Activated T-helper 1 cell treated with anti-CD3 and anti-CD28 coated beads, Interleukin-12 subunit alpha, Interleukin-12 subunit beta, Interleukin-2, Interleukin-4 antibody, amounts not matched to agents 30 ng/mL and 10 ng/mL and 1 ng/mL, durations not matched to agents 14 hours and 24 hours and 36 hours (primary cell): ENCODE measurements at places on chromosomes 5 and 9. TPM values are rescaled to one million over a fixed set of nuclear protein-coding genes. Genes with fewer than 3 reads are reported as not detected.

DNA sequence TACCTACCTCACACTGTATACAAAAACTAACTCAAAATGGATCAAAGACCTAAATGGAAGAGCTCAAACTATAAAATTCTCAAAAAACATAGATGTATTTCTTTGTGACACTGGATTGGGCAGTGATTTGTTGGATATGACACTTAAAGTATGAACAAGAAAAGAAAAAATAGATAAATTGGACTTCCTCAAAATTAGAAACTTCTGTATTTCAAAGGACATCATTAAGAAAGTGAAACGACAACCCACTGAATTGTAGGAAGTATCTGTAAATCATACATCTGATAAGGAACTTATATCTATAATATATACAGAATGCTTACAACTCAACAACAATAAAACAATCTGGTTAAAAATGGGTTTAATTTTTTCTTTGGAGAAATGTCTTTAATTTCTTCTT lies 96.7 kb downstream of the NRG2 start:
- H3K27ac ChIP-seq: no peak overlapping the region
- no peak for DNase-seq
- no peaks in the 10 kb centered on the region for H3K36me3 ChIP-seq
- H3K4me3 ChIP-seq: no peak overlapping the region

DNA sequence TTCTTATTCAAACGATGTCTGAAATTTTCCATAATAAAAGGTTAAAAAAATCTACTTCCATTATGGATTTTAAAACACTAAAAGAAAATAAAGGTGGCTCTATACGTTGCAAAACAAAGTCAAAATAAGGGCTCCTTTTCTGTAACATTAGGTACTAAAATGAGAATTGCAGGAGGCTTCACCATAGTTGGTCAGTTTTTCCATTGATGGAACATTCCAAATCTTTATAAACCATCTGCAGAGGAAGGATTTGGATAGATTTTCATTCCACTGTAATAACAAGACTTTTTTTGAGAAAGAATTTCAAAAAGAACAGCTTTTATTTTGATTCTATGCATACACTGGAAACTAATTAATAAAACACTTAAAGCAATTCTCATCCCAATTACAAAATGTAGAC lies 145.6 kb downstream of the LURAP1L start:
- no peak for DNase-seq
- H3K4me3 ChIP-seq: no peak overlapping the region

- no peak within 1 kb of the TSS for H3K4me3 ChIP-seq
- no peaks in the 10 kb centered on the region for H3K36me3 ChIP-seq
- no peak within 1 kb of the TSS for H3K27ac ChIP-seq
- H3K27me3 ChIP-seq: peaks cover 48% of the 10 kb centered on the region
- H3K4me1 ChIP-seq: peaks cover 5% of the 10 kb centered on the region
These were observed at the start of gene FRRS1L for GRCh38 chr9:109166771-109167601. FRRS1L (minus strand) TSS chr9:109167249; CDS start chr9:109167138, 111 bp downstream.

DNA sequence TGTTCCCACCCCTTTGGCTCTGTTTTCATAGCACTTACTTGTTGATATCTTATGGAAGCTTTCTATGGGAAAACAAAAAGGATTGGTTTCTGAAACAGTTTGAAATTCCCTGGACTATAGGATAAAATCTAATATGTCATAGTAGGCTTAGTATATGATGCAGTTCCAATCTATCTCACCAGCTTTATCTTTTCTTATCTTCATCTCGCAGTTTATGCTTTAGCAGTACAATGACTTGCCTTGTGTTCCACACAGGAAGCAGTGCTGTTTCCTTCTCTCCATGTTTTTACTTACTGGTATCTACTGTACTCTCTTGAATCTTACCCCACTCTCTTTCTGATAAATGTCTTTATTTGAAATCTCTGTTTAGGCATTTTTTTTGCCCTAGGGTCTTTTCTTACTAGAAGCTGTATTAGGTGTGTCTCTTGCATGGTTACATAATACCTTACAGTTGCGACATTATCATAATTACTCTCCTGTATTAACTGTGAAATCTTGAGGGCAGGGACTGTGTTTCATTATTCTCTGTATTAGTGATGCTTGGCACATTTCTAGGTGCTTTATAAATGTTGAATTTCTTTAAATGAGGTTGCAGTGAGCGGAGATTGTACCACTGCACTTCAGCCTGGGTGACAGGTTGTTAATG lies 76.3 kb downstream of the FOCAD start:
- no peaks in the 10 kb centered on the region for H3K4me1 ChIP-seq
- H3K27me3 ChIP-seq: no peaks in the 10 kb centered on the region
- H3K36me3 ChIP-seq: peaks cover 27% of the 10 kb centered on the region
- DNase-seq: no peak
- H3K4me3 ChIP-seq: no peak overlapping the region

GRCh38 chr9:133973791-133974630 lies 18.1 kb downstream of the VAV2 start:
- H3K4me1 ChIP-seq: no peaks in the 10 kb centered on the region
- no peak overlapping the region for H3K4me3 ChIP-seq
- H3K27ac ChIP-seq: no peak overlapping the region
- DNase-seq: no peak
- no peaks in the 10 kb centered on the region for H3K36me3 ChIP-seq
- peaks cover 2% of the 10 kb centered on the region for H3K27me3 ChIP-seq

- H3K27ac ChIP-seq: peak overlapping the region; percentile 43
- peak overlapping the region; percentile 2 for H3K4me3 ChIP-seq
- H3K27me3 ChIP-seq: no peaks in the 10 kb centered on the region
- H3K36me3 ChIP-seq: no peaks in the 10 kb centered on the region
- peaks cover 20% of the 10 kb centered on the region for H3K4me1 ChIP-seq
These were observed 23.8 kb upstream of the IQGAP2 start for GRCh38 chr5:76379316-76379715.

DNA sequence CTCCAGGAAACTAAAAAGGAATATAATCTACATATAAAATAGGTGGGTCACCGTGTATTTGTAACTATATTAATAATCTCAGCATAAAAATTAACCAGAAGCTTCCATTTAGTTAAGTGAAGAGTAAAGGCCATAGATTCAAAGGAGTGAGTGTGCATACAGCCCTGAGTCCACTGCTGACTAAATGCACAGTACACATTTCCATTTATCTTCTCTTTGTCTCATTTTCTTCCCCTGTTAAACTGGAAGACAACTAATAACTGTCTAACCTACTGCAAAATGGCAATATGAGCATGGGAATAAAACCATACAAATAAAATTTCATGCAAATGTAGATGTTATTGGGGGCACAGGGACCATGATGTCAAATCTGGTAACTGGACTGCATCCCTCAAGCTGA lies 59.9 kb upstream of the DAB2 start:
- no peaks in the 10 kb centered on the region for H3K36me3 ChIP-seq
- H3K4me3 ChIP-seq: no peak overlapping the region
- no peaks in the 10 kb centered on the region for H3K4me1 ChIP-seq

GRCh38 chr5:131379723-131380122 lies 115.9 kb downstream of the CDC42SE2 start:
- peak; percentile 72 for DNase-seq
- peak overlapping the region; percentile 99 for H3K27ac ChIP-seq
- H3K36me3 ChIP-seq: peaks cover 26% of the 10 kb centered on the region
- peak overlapping the region; percentile 70 for H3K4me3 ChIP-seq
- no peaks in the 10 kb centered on the region for H3K27me3 ChIP-seq
- peaks cover 98% of the 10 kb centered on the region for H3K4me1 ChIP-seq

ADAMTS13 gene
- 1.2 and 1.7 TPM in 2 replicates for total RNA-seq

DNA sequence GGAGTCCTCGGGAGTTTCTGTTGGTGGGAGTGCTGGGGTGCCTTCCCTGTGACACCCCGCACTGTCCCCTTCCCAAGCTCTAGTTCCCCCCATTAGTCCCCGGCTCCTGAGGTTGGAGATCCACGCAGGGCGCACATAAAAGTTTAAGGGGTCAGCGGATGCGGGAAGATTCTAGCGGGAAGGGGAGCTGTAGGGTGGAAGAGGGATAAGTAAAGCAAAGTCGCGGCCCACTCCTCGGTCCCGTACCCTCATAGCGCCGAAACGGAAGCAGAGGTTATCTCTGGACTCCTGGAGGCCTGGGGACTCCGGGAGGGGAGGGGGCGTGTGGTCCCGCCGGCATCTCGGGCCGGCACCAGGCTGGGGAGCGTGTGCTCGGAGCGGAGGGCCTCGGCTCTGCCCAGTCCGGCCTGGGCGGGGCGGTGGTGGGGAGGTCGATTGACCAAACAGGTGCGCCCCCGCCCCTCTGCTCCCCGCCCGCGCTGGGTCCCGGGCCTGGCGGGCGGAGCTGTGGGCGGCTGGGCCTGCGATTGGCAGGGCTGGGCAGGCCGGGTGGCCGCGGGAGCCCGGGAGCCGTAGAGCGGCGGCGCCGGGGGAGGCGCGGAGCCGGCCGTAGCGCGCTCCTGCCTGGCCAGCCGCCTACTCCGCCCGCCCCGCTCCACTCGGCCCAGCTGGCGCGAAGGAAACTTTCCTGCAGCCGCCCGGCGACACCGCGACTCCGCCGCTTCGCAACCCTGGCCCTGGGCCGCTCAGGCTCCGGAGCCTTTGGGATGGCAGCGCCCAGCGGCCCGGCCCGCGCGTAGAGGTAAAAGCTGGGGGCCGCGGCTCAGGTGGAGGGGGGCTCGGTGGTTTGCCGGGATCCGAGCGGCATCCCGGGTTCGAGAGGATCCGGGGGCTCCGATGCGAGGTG lies 52.2 kb upstream of the DAB2IP start:
- no peak overlapping the region for H3K27ac ChIP-seq
- H3K4me1 ChIP-seq: peaks cover 1% of the 10 kb centered on the region
- no peak for DNase-seq

ZNF782 gene
- total RNA-seq: 3.8 and 4.4 TPM in 2 replicates

LRRC19 gene
- not detected in 2 replicates for total RNA-seq

DNA sequence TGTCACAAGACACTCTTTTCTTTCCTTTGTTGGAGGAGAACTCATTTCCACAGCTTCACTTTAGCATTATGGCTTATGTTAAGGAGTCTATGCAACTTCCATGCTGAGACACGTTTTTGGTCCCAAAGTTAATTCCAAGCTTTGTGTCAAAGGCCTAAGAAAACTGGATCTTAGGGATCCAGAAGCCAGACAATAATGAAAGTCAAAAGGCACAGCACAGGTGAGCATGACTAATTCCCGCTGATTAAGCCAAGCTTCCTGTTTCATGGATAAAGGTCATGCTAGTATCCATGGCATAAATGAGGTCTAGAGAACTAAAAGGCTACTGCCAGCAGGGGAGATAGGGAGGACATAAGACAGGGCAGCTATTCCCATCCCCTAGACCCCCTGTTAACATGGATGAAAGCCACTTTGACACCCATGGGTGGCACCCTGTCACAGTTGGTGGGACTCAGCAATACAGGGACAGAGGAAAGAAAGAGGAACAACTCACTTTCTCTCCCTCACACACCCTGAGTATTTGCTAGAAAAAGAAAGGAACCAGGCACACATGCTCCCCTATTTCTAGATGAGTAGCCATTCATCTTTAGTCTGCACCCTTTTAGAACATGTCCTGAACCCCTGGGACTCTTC lies 438.1 kb upstream of the CDH9 start:
- no peaks in the 10 kb centered on the region for H3K36me3 ChIP-seq
- no peaks in the 10 kb centered on the region for H3K4me1 ChIP-seq
- H3K27me3 ChIP-seq: no peaks in the 10 kb centered on the region
- no peak for DNase-seq

BARX1 gene
- 0.15 and 0.21 TPM in 2 replicates for total RNA-seq

STK32A gene
- total RNA-seq: not detected in 2 replicates

DNA sequence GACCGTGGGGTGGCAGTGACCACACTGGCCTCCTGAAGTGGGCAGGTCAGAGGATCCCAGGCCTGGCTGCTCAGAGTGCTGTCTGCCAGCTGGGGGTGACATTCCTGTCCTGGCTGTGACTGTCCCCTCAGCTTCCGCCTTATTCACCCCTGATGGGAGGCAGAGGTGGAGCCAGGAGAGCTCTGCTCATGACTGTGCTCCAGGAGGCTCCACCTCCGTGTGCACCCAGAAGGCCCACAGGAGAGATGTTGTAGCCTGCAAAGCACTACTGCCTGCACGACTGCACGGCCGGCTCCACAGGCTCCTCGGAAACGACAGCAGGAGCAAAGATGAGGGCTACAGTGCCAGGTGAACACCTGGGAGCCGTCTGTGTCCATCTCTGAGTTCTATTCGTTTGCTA lies 60.9 kb downstream of the ROPN1L start:
- no peaks in the 10 kb centered on the region for H3K4me1 ChIP-seq
- peaks cover 14% of the 10 kb centered on the region for H3K27me3 ChIP-seq
- H3K4me3 ChIP-seq: no peak overlapping the region
- no peaks in the 10 kb centered on the region for H3K36me3 ChIP-seq

FABP6 gene
- total RNA-seq: not detected in 2 replicates
